Foreskin fibroblast (primary cell): ENCODE measurements at places on chromosomes 6 and 20.
A peak's percentile ranks its signal among the peaks of the same experiment; 100 is the strongest.

GRCh38 chr6:151199991-151200390 is 39.8 kb upstream of the AKAP12 start:
- DNase-seq, result no peak

DNA sequence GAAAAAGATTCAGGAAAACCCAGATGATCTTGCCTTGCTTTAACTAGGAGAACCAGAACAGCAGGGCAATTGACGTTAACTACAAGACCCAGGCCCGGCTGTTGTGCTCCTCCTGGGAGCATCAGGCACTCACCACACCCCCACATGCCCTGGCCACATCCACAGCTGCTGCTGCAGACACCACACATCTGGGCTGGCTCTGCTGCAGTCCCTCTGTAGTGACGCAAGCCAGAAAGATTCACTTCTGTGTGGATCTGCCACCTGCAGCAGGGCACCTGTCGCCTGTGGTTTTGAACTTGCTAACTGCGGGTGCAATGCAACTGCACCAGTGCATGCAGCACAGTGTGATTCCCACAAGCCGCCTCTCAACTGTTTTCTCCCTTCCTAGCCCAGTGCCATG is 228.8 kb downstream of the SYNDIG1 start:
- DNase-seq, result no peak

DNA sequence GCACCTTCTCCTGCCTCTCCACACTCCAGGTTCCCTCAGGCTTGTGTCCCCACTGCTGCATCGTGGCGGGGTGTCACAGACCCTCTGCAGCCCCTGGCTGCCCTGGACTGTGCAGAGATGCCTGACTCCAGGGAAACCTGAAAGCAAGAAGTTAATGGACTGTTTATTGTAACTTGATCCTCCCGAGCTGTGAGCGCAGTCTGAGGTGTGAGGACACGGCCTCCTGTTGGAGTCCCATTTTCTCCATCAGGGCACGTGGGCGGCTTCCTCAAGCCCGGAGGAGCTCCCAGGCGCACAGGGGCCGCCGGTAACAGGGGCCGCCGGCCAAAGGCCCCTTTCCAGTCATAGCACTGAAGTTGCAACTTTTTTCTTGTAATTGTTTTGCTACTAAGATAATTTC is 16.9 kb downstream of the RBM38 start:
- DNase-seq, result no peak

DNA sequence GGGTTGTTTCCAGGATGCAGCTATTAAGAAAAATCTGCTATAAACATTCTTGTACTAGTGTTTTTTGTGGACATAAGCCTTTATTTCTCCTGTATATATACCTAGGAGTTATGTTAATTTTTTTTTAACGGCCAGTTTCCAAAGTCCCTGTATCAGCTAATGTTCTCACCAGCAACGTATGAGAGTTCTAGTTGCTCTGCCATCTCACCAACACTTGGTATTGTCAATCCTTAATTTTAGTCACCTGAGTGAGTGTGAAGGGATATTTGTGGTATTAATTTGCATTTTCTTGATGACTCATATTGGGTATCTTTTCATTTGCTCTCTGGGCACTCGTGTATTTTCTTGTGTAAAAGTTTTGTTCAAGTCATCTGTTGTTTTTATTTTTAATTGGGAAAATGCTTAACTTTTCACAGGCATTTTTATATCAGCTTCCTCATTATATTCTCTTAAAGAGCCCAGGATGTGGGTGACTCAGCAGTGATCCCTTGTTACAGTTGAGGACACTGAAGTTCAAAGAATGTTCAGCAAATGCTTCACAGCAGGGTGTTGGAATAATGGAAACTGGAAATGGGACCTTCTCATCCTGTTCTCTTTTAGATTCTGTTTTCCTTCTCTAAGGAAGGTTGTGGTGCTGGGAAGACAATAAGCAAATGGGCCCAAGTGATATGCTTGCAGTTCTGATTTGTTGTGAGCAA is 211.7 kb upstream of the PRND start:
- peak; percentile 67 for DNase-seq
